ENCODE measurements at places on chromosomes 11 and 22.

DNA sequence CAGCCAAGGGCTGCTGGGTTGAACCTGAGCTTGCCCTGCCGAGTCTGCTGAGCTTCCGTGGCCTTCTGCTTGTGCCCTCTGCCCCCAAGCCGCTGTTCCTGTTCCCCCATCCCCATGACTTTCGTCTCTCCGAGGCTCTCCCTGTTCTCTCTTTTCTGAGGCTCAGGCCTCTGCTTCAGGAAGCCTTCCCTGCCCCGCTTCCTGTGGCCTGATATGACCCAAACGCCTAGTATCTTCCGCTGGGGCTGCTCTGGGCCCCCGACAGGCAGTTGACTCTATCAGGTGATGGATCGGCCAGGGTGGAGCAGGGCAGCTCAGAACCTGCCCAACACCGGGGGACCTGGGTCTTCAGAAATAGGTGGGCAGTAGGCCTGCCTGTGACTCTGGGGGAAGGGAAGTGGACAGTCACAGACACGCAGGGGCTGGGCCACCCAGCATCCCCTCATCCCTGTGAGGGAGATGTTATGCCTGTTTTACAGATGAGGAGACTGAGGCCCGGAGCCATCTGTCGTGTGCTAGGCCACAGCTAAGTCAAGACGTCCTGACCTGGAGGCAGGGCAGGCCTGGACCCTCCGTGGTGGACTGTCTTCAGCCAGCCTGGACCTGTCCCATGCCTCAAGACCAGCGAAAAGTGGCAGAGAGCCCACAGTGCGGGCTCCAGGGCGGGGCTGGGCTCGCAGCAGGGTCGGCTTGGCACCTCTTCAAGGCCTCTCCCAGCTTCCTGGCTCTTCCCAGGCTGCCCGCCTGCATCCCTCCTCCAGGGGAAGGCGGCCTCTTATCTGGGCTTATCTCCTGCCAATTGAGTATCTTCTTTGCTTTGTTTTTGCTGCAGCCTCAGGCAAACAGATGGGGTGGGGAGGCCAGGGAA is 16.2 kb downstream of the BAD start:
- no peak for DNase-seq

- no peak for DNase-seq
Measured at GRCh38 chr11:124481365-124482323, 36.1 kb upstream of the OR8B8 start.

DNA sequence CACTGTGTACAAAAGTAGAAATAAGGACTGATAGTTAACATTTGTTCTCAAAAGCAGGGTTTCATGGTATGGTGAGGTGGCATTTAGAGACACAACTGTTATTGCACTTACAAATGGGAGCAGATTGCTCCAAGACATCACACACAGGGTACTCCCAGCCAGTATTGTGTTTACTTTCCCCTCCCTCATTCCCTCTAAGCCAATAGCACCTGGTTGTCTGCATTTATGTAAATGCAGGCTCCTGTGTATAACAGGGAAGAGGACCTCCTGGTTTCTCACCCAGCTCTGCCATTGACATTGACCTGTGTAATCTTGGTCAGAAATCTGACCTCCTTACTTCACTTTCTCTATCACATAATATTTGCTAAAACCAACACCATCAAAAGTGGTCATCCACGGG is 154.4 kb downstream of the NAV2 start:
- no peak for DNase-seq

GRCh38 chr11:104841973-104842525 is 56.2 kb downstream of the CASP12 start:
- no peak for DNase-seq

DNA sequence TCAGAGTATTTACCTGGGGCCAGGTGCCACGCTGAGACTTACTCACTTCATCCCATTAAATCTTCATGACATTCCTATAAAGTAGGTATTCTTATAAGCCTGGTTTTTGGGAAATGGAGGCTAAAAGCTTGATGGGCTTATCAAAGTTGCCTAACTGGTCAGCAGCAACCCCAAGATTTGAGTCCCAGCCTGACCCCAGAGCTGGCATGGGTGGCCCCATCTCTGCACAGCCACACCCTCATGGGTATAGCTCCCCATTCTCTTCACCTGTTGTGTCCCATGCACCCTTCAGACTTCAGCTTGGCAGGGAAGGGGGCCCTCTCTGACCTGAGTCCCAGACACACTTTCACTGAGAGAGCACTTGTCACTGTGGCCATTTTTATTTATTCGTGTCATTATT is 37.4 kb upstream of the TP53I11 start:
- no peak for DNase-seq

- no peak for DNase-seq
Measured at GRCh38 chr11:112806876-112807275, 154.3 kb upstream of the NCAM1 start.

DNA sequence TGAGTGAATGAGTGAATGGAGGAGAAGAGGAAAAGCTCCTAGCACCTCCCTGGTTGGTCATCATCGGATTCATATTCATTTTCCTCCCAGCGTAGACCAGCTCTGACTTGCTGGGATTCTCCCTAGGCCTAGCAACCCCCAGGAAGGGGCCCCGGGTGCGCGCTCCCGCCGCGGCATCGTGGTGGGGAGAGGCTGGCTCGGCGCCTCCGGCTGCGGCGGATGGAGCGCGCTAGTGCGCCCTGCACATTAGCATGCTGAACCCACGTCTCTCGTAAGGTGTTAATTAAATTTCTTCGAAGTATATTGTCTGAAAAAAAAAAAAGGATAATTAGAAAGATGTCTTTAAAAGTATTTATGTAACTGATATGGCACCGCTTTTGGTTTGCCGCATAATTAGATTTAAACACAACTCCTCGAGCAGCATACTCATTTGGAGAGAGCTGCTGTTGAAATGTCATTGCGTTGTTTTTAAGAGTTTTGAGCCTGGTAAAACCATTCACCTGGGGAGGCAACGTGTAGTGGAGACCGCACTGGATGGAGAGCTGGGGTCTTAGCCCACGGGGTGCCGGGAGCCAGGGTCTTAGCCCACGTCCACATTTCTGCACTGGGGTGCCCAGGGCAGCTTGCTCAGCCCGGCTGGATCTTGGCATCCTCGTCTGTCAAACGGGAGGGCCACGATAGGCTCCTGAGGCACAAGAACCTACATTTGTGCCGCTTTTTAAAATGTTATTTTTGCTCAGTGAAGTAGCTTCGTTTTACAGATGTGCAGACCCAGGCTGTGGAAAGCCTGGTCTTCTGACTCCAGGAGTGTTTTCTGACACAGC is 21.8 kb downstream of the MPPED1 start:
- DNase-seq, result no peak

GRCh38 chr22:37697538-37697835 is 639 bp downstream of the TRIOBP start:
- DNase-seq, result no peak

- no peak for DNase-seq
Measured at GRCh38 chr11:64248578-64248977, 1.8 kb upstream of the PPP1R14B start.

DNA sequence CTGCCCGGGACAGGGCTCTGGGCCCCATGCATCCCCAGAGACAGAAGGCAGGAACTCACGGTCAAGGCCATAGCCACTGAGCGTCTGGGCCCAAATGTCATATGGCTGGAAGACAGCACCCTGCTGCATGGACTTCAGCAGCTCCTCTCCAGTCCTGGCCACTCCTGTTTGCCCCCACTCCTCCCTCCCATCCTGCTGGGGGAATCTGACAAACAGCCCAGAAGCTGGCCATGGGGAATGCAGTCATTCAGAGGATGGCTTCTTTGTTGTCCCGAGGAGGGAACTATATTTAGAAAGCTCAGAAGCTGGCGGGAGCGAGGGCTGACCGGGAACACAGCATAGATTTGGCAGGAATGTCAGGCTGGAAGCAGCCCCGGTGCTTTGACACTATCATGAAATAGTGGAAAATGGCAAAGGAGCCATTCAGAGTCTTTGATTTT is 35.0 kb downstream of the DKK3 start:
- DNase-seq, result no peak

DNA sequence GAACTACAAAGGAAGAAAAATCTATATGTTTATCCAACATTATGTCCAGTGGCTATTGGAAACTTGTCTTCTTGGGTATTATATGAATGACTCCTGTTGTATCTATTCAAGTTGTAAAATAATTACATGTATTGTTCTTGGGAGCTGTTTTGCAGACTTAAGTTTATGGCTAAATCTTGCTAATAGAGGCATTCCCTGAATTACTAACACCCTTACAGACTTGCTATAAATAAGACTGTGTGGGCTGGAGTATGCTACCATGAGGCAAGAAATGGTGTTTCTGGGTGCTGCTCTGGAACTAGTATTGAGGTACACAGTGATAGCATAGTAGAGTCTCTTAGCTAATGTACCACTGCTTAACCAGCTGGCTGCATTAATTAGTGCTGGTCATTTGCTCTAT is 155.1 kb downstream of the HIPK3 start:
- DNase-seq, result no peak

GRCh38 chr11:24496386-24496735 is 492 bp upstream of the LUZP2 start:
- DNase-seq, result no peak

DNA sequence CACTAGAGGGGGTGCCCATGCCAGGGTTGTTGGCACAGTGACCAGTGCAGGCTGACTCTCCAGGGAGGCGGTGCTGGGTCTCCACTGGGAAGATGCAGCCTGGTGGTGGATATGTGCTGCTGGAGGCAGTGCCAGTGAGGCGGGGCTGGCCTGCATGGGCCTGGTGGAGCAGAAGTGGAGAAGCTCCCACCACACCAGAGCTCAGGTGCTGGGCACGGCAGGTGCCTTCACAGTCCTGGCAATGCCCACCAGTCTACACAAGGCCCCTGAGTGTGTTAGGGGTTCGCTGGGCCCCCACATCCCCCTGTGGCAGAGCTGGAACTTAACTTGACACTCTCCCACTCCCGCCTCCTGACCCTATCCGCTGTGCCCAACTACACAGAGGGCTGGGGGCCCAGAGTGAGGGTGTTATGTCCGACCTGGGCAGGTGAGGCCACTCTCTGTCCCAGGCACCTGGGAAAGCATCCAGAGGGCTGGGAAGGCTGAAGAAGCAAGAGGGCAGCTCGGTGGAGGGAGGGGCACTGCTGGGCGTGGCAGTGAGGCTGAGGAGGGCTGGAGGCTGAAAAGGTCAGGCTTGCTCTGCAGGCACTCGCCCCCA is 102.4 kb upstream of the B3GAT1 start:
- peak; percentile 14 for DNase-seq

GRCh38 chr11:91160661-91161060 is 937.8 kb upstream of the CHORDC1 start:
- DNase-seq, result no peak

DNA sequence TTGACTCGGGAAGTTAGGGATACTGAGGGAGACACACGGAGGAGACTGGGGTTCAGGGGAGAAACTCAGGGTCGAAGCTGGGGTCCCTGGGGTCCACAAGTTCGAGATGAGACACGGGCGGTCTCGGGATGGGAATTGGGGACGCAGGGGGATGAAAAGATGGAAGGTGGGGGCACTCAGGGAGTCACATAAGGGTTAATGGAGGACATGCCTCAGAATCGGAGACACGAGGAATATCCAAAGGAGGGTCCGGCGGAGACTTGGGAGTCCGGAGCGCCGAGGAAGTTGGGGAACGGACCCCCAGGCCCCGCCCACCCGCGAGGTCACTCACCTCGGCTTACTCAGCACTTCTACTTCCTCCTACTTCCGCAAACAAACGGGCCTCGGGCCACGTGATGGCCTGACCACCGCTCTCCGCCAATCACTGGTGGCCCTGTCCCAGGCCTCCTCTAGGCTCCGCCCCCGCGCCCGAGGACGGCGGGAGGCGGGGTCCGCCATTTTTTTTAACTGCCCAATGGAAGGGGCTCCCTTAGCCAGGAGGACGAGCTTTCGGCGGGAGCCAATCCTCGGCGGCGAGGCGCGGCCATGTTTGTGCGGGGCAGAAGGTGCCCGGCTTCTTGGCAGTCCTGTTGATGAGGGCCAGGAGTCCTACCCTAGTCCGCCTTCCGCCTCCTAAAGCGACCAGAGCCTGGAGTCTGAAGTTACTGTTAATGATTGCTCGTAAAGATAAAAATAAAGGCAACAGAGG is at the start of gene PLA2G6:
TSS of gene PLA2G6 (minus strand) at position 378 of the 748 bp plus-strand sequence. CDS start 12,404 bp downstream, outside the sequence.
- DNase-seq, result peak; percentile 99

DNA sequence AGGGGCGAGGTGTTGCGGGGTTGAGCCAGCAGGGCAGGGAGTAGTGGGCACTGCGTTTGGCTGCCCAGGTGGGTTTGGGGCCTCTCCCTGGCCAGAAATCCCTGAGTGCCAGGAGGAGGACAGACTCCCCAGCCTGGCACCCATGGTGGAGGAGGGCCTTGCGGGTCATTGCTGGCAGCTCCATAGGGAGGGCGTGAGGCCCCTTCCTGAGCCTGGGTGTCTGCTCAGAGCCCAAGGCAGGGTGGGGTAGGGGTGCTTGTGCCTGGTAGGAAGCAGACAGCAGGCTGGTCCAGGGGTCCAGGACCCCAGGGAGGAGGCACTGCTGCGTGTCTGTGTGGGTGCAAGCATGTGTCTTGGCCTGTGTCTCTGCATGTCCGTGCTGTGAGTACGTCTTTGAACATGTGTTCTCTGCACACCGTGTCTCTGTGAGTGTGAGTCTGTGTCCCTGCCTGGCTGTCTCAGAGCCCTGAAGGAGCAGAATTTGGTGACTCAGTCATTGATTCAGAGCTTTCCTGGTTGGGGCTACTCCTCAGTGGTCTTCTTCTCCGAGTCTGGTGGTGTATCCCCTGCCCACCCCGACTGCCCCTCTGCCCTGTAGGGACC is 3.9 kb downstream of the TSPAN4 start:
- no peak for DNase-seq

- DNase-seq, result no peak
Measured at GRCh38 chr11:9820260-9820659, 156.4 kb downstream of the SWAP70 start.

DNA sequence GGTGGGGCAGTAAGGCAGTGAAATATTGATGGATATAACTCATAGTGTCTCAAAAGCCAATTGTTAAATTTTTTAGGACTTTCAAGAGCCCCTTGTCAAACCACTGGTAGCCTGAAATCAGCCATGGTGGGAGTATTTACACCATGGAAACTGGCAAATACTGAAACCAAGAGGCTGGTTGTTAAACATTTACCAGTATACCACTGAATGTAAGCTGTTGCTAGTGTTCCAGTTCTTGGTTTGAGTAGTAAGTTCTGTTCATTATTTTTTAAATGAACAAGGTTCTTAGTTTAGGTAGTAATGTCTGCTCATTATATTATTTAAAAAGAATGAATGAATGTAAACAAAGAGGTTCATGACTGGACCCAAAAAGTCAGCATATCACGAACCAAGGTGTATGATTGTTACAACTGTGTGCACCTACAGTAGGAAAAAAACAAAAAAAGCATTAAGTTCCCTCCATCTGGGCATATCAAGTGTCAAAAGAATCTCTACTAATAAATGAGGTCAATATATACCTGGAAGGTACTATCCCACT is 4.5 kb upstream of the EIF3F start:
- no peak for DNase-seq

DNA sequence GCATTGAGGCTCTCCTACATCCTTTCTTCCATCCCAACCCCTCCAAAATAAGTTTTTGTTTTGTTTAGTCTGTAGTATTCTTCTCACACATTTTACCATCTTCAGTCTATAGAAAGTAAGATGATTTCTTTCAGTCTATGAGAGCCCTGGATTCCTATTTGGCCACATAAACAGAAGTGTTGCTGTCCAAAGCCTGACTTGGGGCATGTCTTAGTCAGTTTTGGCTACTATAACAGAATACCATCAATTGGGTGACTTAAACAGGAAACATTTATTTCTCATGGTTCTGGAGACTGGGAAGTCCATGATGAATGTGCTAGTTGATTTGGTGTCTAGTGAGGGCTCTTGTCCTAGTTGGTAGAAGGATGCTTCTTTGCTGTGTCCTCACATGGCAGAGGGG is 146.8 kb upstream of the DDI1 start:
- DNase-seq, result no peak
